Stimulated activated CD4-positive, alpha-beta T cell treated with anti-CD3 and anti-CD28 coated beads, Interleukin-1b, Interleukin-23, amount 100 ng/mL, for 24 hours (primary cell): ENCODE measurements at places on chromosomes 4 and X.
A peak's percentile ranks its signal among the peaks of the same experiment; 100 is the strongest.

- no peak for DNase-seq
These were observed 11.2 kb upstream of the SCRG1 start for GRCh38 chr4:173410079-173410478.

DNA sequence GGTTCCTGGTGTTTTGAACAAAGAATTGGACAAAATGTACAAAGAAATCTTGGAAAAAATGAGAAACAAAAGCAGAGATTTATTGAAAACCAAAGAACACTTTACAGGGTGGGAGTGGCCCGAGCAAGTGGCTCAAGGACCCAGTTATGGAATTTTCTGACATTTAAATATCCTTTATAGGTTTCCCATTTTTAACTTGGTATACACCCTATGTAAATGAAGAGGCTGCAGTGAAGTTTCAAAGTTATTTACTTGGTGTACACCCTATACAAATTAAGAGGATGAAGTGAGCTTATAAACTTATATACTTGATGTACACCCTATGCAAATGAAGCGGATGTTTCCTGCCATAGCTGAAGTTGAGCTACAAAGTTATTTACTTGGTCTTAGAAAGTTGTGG, 4.7 kb downstream of the NLRP2B start:
- no peak for DNase-seq

DNA sequence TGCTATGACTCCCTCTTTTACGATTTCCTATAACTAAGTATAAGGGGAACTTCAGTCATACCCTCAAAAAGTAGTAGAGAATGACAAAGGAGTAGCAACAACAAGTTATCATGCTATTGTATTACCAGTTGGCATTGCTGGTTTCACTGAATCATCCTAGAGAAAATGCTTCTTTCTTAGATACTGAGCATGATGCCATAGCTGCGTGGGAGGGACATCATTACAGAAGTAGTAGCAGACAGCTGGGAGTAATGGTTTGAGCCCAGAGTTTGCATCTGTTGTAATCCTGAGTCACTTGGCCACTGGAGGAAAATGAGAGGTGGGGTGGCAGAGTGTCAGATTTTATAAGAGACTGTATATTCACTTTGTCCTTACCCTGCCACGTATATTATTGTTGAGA, 38.6 kb downstream of the MTMR1 start:
- peak; percentile 19 for DNase-seq

DNA sequence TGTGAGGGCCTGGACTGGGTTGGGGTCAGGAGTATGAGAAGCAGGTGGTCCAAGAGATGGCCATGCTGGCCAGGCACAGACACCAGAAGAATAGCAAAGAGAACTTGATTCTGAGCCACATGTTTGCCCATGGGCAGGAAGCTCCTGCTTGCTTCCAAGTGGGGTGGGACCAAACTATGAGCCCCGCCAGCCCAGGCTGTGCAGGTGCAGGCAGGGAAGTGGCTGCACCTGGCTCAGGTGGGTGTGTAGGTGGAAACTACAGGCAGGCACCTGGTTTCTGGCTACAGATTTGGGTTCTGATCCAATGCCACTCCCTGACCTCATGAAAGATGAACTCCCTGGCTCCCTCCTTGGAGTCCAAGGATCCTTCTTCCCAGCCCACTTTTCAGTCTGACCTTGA, 207.9 kb upstream of the KLF3 start:
- DNase-seq: no peak

- no peak for DNase-seq
These were observed 695 bp downstream of the SHROOM3 start for GRCh38 chr4:76435528-76436319.

- DNase-seq: no peak
These were observed 147.7 kb downstream of the CPEB2 start for GRCh38 chr4:15149839-15150592.

DNA sequence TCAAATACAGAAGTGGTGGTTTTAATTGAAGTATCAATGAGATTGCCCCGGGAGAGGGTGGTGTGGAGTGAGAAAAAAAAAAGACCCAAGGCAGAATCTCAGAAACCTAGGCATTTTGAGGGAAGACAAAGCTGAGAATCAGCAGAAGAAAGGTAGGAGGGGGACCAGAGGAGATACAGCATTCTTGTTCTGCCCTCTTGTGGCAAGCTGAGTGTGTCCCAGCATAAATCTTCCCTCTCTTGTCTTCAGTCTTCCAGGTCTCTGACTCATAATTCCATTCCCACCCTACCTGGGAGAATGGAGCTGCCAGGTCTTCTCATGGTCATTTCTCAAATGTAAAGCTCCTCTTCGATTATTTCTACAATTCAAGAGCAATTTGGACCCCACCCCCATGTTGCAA, 32.7 kb upstream of the MAGED1 start:
- no peak for DNase-seq

GRCh38 chrX:40952855-40953254, 132.4 kb upstream of the USP9X start:
- no peak for DNase-seq

DNA sequence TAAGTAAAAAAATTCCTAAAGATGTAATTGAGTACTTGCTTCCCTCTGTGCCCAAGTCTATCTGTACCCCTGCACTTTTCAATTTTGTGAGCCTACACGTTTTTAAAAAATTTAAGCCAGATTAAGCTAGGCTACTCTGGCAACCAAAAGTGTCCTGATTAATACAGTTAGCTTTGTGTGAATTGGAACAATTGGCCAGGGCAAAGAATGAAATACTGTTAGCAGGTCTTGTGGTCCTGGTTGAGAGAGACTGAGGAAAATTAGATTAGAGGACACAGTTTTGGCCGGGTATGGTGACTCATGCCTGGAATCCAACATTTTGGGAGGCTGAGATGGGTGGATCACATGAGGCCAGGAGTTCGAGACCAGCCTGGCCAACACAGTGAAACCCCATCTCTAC, 293.3 kb downstream of the RAPGEF2 start:
- no peak for DNase-seq

- DNase-seq: no peak
These were observed 49.3 kb downstream of the CBR4 start for GRCh38 chr4:168960716-168961115.

DNA sequence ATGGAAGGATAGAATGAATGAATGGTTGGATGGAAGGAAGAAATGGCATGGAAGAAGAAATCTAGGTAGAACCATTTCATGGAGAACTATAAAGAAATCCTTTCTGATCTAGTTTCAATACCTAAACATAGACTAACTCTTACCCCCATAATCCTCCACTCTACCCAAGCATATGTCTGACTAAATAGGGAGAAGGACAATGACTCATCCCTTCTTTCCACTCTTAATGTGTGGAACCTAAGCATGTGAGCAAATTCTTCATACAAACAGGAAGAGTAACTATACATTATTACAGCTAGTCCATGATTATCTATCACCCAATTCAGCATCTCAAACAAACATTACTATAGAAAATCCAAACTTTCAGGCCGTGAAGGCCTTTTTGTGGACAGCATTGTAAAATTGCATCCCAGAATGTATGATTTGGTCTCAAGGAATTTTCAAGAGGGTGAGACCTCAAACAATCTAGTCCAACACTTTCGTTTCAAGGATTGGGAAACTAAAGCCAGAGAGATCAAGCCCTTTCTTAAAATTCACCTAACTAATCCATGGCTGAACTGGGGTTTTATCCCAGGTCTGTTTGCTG, 11.2 kb downstream of the C1QTNF7 start:
- no peak for DNase-seq

DNA sequence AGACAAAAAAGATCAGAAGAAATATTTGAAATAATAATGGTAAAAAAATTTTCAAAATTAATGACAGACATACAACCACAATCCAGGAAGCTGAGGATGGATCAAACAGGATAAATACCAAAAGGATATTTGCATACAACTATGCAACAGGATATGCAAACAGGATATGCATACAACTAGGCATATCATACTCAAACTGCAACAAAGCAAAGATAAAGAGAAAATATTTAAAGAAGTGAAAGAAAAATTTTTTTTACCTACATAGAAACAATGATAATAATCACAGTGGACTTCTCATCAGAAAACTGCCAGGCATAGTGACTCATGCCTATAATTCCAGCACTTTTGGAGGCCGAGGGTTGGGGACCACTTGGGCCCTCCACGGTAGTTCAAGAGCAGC, 11.3 kb upstream of the DHX15 start:
- no peak for DNase-seq

GRCh38 chrX:63784902-63785707, at the start of gene ARHGEF9:
Gene ARHGEF9 (minus strand): TSS chrX:63785214. CDS start chrX:63785145, 69 bp downstream.
- DNase-seq: no peak

GRCh38 chrX:143461606-143462005, 55.7 kb downstream of the SPANXN3 start:
- no peak for DNase-seq

DNA sequence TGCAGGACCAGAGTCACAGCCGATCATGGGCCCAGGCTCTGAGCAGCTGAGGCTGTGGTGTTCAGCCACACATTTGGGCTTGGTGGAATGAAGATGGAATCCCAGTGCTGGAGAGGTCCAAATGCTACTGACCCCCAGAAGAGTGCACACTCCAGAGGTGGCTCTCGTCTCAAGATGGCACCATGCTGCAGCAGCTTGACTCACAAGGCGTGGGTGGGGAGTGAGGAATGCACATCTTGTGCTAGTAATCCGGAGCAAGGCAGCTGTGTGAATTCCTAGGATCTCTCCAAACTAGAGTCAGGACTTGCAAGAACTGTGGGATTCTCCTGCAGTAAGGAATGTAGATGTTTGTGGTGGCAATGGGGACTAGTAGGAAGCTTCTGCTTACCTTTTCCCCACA, 28.7 kb downstream of the RAB28 start:
- DNase-seq: no peak

DNA sequence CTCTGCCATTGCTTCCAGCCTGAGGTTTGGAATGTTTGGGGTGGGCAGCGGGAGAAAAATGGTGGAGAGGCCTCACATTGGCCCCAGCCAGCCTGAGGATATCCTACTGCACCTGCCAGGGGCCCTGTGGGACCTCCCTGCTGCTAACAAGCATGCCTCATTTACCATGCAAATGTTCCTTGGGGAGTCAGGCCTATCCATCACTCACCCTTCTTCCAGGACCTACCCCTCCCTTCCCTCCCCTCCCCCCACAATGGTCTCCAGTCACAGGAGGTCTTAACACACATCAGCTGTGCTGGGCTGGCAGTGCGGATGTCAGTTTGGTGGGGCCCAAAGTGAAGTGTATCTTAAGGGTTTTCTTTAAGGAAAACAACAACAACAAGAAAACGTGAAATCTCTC, 139.2 kb downstream of the SHOX start:
- no peak for DNase-seq

- DNase-seq: no peak
These were observed 2.9 kb downstream of the CHST7 start for GRCh38 chrX:46576458-46576857.

- no peak for DNase-seq
These were observed 92.2 kb downstream of the GEMIN8 start for GRCh38 chrX:13937370-13938050.

DNA sequence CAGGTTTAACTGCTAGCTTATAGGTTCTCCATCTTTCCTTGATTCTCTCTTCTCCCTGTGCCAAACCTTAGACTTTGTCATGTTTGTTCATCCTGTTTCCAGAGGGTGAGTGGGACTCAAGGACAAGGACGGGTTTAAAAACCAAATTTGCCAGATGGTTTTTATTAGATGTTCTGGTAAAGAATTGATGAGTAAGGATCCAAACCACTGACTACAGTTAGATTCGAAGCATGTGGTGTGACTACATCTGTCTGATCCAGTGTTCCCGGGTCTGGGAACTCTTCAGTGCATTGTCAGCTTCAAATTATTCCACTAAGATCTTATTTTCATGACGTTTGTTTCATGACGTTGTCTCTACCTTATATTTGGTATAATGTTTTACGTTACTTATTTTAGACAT, 37.5 kb downstream of the MTMR1 start:
- no peak for DNase-seq

DNA sequence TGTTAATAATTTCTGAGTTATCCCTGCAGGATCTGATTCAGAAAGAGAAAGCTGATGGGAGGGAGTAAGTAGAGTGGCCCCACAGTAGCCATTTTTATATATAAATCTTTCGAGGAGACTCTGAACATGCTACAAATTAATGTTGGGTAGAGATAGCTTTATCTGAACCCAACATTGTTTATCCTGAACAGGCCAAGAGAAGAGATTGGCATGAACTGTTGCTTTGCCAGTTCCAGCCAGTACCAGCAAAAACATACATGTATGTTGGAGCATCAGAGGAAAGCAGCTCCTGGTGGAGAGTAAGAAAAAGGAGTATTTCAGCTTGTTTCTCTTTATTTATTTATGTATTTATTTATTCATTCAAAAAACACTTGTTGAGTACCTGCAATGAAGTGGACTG, 1.6 kb downstream of the MAOA start:
- no peak for DNase-seq

DNA sequence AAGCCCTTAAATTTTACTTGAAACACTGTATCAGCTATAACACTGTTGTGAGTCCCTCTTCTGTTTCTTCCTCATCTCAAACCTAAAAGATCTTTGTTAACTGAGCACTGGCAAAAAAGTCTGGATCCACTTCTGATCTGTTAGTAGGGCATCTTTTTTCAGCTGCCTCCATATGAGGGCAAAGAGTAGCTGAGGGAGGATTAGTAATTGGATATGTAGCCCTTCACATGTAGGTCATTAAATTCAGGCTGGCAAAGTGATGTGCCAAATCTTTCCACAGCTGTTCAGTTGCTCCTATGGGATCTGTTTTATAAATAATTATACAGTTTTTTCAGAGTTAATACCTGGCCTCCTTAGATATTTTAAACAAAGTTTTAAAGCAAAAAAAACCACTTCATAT, 1.1 kb upstream of the TRMT10A start:
- no peak for DNase-seq

GRCh38 chrX:31128855-31129254, 57.0 kb upstream of the FTHL17 start:
- DNase-seq: no peak

DNA sequence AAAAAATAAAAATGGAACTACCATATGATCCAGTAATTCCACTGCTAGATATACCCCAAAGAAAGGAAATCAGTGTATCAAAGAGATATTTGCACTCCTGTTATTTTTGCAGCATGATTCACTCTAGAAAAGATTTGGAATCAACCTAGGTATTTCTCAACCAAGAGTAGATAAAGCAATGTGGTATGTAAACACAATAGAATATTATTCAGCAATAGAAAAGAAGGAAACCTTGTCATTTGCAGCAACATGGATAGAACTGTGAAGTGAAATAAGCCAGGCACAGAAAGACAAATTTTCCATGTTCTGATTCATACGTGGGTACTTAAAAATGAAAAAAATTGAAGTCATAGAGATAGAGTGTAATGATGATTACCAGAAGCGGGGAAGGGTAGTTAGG, 362.3 kb upstream of the EPHA5 start:
- DNase-seq: no peak

GRCh38 chr4:32106767-32107166, 1386.6 kb downstream of the PCDH7 start:
- DNase-seq: no peak

- DNase-seq: no peak
These were observed 3.7 kb downstream of the STATH start for GRCh38 chr4:69999420-69999819.

GRCh38 chr4:84258905-84259830, 239.9 kb downstream of the NKX6-1 start:
- DNase-seq: no peak
